Anterior cingulate cortex (tissue), 58 donors: ENCODE measurements at places on chromosomes 12 and 14.

DNA sequence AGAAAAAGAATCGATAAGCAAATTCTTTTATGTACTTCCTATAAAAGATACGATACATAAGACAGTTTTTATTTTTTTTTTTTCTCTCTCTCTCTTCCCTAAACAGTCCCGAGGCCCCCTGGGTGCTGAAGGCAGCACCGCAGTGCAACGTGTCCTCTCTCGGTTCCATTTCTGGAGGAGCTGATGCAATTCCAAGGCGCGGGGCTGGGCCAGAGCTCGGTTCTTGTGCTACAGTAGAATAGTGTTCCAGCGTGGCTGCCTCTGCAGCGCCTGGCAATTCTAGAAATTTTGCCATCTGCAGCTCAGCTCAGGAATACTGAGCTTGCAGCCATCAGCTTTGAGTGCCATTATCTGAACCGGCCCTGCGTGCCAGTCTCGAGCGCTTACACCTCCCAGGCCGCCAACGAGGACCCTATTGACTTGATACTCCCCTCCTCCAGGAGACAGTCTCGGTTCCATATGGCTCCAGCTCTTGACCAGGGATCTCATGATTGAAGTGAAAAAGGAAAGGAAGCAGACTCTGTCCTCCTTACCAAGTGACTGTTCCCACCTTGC, 630 bp downstream of the ALDH1L2 start:
- peak; percentile 78 for DNase-seq

DNA sequence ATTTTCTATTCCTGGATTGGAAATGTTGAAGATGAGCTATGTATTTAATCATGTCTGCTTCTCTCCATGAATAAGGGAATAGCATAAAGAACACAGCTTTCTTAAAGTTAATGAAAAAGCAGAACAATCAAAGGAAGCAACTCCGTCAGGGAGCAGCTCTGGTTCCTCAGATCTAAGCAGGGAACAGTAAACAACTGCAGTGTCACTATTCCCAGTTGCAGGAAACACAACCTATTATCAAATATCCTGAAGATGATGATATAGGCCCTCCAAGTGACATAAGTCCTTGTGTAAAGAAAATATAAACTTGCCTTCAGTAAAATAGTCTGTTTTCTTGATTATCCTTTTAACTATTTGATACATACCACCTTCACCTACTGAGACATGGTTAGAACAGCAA, 228.1 kb downstream of the KCNC2 start:
- DNase-seq: no peak

DNA sequence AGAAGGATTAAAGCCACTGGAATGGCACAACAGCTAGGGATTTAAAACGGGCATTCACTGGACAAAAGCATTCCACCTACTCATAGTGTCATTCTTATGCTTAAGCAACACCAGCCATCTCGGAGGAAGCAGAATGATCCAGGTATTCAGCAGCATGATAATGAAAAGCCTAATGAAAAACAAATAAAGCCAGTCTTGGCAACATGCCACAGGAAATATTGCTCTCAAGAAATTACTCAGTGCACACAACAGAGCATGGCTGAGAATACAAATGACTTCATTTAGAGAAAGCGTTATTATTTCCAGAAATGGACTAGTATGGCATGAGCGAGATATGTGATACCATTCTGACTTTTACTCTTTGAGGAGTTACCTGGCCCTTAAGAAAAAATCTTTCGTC, 442.2 kb downstream of the APAF1 start:
- no peak for DNase-seq

DNA sequence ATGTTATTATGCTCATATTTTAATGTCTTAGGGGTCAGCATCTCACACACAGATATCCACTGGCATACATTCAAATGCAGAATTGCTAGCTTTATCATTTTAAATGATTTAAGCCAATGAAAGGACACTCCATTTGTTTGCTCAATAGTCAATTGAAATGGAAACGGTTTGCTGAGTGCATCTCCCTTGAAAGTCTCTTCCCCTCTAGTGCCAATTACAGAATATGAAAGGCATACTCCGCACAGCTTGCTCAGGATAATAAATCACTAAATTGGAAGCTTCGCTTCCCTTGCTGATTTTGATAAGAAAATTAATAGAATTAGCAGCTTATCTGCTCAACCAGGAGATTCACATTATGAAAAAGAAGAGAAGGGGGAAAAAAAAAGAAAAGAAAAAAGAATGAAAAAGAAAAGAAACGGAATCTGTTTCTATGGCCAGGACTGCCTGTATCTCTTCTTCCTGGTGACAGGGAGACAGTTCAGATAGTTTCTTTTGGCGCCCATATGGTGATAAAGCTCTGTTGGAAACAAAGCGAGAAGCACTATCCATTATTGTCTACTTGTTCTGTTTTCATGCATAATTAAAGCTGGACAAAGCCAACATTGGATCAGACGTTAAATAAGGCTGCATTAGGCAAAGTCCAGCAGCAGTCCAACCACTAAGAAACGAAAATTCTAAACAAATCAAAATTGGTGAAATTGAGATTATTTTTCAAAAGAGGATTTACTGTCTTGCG, 225.0 kb downstream of the GXYLT1 start:
- no peak for DNase-seq

GRCh38 chr14:102505775-102506625, 3.6 kb downstream of the ANKRD9 start:
- no peak for DNase-seq

DNA sequence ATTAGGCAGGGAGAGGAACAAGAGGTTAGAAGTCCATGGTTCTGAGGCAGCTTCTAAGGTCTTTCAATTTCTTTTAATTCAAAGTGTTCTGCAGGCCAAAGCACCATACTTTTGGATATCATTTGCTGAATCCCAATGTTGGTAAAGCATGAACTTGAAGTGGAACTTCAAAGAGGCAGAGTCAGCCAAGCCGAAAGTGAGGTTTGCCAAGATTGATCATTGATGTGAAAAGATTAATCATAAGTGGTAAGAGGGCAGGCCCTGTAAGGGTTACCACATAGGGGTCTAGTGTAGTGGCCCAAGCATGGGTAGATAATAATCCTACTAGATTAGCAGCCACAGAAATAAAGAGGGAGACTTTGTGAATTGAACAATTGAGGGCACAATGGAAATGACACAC, 191.7 kb upstream of the DIO2 start:
- no peak for DNase-seq

DNA sequence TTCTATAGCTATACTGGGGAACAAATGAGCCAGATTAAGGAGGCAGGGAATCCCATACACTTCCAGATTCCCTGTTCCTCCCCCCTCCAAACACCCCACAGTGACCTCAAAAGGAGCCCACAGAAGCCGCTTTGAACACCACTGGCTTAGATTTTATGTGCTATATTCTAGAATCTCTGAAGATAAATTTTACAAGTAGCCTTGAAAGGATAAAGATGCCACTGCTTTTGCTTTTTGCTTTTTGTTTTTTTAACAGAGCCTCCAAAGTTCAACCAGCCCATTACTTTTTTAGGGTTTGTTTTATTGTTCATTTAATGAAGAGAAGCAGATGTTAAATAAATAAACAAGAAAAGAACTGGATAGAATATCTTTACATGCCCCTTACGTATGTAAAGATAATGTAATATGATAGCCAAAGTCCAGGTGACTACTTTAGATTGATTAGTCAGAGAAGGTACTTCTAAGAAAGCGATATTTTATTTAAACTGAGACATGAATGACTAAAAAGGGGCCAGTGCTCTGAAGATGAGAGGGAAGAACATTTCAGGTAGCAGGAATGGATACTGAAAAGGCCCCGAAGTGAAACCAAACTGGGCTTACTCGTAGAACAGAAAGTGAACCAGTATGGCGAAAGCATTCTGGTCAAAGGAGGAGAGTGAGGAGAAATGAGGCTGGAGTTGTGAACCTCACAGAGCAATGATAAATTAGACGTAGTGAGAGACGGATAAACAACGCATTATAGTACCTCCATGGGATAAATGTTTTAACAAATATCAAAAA, 44.6 kb downstream of the DUSP6 start:
- DNase-seq: no peak
